ENCODE measurements at places on chromosomes 7 and 10.

GRCh38 chr7:25855854-25856782, 295.9 kb upstream of the NFE2L3 start:
- peak; percentile 67 for DNase-seq

DNA sequence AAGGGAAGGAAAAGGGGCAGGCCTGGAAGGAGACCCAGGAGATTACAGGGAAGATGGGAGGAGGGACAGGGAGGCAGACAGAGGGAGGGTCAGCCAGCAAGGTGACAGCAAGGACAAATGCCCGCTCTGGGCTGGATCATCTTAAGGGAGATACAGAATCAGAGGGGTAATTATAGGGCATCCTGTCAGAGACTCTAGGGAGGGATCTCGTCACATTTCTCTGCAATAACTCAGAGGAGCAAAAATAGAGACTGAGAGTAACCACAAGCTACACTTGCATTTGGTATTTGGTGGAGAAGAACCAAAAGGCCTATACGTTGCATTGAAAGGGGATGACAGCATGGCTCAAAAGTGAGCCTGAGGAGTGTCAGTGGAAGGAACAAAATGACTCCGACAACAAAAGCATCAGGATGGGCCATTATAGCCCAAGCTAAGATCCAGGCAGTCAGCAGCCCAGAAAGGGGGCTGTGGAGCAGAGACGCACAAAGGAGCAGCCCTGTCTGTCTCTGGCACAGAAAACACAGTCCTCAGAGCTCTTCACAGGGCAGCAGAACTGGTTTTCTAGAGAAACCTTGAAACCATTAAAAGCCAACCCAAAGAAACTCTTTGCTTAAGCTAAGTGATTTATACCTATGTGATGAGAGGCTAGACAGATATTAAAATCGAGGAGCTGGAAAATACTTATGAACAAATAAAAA, 430.2 kb upstream of the VSTM2A start:
- no peak for DNase-seq

DNA sequence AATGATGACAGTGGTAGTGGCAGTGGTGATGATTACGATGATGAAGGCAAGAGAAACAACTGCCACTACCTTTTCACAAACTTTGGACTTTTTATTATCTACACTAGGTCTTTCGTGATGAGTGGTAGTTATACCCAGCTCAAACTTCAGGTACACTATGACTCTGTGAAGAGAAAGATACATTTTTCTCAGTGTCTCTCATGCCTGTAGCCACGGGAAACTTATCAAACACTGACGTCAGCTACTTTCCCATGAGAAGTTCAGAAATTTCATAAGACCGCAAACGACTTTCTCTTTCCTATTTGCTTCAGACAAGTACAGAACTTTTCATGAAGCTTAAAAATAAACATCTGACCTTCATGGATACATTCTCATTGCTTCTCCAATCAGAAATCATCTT, 57.0 kb downstream of the CALD1 start:
- DNase-seq, result peak; percentile 81

- DNase-seq, result no peak
Observed at GRCh38 chr7:156842317-156842716, 50.7 kb downstream of the LMBR1 start.

DNA sequence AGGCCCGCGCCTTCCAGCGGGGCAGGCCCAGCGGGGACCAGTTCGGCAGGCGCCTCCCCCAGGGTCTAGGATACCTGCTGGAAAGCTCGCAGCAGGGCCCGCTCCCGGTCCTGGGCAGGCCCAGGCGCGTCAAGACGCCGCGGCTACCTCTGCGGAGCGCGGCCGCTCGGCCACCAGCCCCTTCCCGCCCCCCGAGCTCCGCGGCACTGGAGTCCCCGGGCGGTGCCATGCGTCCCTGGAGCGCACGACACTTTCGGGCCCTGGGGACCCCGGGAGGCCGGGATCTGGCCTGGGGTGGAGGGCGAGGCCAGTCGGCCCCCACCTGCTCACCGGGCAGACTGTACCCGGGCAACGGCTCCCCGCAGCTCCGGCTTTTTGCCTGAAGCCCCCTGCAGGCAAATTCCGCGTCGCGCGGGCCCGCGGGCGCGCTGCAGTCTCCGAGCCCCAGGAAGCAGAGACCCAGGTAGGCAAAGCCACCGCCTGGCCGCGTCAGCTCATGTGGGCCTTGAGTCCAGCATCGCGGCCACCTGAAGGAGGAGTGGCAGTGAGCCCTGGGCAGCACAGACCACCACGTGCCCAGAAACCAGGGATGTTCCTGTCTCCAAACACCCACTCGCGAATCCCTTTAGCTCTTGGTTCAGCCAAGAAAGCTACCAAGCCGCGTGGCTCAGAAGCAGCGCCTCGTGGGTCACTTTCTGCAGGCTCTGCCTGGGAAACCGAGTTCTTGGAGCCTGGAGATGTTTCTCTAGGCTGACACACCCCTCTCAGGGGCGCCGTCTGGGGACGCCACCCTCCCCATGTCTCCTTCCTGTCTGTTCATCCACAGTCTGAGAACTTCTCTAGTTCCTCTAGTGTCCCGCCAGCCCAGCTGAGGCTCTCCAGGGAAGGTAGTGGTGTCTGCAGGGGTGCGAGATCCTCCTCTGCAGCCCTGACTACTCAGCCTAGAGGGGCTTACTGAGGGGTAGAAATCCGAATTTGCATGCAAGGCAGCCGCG, 46.1 kb upstream of the APBB1IP start:
- peak; percentile 2 for DNase-seq

DNA sequence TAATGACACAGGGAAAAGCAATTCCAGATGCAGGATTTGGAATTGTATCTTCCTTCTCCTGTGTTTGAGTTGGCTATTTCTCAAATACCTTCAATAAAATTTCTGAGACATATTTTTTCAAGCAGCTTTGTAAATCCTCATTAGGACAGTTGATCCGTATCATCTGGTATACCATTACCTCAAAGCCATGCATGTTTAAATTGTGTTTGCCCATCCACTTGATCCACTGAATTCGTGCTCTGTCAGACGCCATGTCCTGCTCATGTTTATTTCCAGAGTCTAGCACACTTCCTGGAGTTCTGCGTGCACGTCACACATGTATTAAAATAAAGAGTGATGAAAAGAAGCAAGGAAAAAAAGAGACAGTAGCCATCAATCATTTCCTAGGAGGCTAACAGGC, 141.8 kb upstream of the CDC14C start:
- no peak for DNase-seq

DNA sequence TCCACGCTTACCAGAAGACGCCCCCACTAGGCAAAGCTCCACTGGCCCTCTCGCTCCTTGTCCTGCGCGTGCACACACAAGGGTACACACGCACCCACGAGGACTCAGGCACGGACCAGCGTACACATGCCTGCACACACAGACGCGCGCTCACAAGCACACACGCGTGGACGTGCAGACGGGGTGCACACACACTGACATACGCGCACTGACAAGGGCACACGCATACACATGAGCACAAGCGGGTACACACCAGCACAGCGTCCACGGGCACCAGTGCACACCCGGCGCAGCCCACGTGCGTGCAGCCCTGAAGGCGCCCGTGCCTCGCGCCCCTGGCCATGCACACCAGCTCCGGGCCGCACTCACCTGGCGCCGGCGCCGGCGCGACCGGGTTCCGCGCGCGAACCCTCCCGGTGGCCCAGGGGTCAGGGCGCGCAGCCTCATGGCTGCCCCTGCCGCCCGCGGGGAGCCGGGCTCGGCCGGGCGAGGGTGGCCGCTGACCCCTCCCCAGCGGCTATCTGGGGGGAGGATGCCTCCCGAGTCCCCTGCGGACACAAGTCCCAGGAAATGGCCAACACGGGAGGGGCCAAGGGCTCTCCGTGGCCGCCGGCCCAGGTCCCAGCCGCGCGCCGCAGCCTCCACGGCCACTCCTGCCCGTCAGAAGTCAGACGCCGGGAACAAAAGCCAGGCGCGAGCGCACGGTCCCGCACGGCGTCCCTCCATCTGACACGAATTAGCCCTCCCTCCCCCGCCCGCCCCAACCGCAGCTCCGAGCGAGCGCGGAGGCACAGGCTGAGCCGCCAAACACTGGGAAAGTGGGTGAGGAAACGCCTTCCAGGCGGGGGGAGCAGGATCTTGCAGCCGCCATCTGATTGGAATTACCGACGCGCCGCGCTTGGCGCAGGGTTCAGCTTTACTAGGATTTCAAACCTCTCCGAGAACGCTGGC, 45.0 kb downstream of the TNS3 start:
- peak; percentile 86 for DNase-seq

- DNase-seq, result no peak
Observed at GRCh38 chr7:148838905-148839304, 45.2 kb downstream of the EZH2 start.

DNA sequence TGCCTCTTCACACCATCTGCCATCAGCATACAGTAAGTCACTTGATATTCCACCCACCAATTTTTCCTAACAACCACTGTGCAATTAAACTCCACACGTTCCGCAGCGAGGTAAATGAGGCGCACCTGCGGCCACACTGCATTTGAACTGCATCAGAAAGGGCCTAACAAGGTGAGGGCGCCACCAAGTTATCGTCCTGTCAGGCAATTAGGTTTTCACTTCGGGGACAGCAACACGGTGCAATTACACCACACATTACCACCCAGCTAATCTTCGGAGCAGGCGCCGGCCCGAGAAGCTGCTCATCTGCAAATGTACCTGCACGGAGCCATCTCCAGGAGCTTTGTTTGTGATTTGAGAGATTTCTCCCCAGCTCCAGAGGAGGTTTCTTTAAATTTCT, 84.4 kb downstream of the EBF3 start:
- no peak for DNase-seq

DNA sequence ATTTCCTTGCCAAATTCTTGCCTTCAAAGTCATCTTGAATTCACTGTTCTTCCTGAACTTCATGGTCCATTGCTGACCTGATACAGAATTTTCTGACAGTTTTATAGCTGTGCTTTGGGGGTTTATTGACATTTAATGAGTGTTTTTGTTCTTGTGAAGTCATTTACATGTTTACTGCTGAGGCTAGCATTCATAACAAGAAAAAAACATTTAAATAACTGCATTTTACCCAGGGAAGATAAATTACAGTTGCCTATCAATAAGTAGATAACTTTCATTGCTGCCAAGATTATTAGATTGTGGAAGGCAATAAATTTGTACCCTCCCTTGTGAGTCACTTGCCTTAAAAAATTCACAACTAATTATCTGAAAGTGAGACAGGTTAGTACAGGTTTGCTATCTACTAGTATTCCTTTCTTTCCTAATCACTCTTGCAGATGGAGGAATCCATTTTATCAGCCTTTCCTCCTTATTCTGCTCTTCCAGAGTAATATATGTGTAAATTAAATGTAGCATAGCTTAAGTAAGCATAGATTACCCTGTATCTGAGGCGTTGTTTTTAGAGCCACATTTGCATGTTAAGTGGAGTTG, 178.4 kb downstream of the EXOC4 start:
- no peak for DNase-seq

DNA sequence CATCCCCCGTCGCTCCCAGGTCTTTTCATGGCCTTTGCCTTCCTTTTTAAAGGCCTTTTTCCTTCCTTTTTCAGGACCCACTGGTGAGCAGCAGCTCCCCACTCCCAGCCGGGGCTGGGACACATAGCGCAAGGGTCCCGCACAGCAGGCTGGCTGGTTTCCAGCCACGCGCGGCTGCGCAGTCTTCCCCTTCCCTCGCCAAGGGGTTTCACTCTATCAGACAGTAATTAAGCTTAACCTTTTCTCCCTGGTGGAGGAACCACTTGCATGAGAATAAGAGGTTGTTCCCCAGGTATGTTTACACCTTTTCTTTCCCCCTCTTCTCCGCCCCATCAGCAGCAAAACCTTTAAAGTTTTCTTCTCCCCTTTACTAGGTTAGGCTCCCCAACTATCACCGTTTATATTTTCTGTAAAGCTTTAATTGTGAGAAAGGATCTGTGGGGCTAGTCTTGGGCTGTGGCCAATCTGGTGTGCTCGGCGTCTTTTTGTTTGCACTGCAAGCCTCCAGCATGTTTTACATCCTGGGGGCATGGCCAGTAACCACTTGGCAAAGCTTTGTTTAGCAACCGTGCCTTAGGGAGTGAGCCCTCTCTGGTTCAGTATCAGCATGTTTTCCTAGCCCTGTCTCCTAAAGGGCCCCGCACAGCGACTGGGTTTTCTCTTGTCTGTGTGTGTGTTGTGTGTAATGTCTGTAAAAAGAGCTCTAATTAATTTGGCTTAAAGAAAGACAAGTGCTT, 219.6 kb downstream of the PHF14 start:
- DNase-seq, result peak; percentile 37

DNA sequence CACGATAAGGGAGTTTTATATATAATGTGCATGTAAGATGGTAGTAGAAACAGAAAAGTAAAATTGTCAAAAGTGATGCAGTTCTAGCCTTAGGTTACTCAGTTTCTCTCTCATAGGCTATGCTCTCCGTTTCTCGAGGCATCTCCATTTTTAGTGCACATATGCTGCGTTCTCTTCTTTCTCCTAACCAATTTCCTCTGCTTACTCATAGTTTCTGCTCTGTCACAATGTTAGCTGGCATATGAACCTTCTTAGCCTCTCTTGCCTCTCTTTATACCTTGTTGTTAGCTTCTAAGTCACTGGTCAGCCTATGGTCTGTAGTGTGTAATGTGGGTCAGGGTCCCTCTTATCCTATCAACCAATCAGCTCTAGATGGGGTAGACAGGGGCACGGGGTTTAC, 280.6 kb upstream of the ETV1 start:
- no peak for DNase-seq

GRCh38 chr10:27714349-27714748, 31.3 kb downstream of the MKX start:
- no peak for DNase-seq

- no peak for DNase-seq
Observed at GRCh38 chr10:74867351-74867750, 41.0 kb downstream of the KAT6B start.

DNA sequence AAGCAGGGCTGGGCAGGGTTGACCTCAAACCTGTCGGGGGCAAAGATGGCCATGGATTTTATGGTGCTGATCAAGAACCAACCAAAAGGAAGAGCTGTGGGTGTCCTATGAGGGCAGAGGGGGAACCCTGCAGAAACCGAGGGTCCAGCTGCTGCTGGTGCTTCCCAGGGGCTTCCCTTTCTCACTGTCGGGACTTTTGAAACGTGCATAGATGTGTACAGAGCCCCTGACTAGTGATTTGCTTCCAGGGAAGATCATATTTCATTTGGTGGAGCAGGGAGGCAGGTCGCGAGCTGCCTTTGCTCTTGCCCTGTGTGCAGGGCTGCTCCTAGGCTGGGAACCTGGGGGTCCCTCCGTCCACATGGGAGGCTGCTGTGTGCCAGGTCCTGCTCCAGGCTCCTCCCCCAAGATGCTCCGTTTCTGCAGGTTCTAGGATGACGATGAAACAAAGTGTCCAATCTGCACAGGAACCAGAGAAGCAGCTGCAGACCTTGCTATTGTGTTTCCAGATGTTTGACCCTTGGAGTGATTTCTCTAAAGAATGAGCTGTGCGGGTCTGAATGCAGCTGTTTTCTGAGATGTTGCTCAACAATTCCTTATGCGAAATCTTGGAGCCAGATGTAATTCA, 9.4 kb upstream of the INPP5A start:
- DNase-seq, result no peak

GRCh38 chr10:35640951-35641675, 983 bp downstream of the FZD8 start:
- DNase-seq, result peak; percentile 88

Measured in Daoy (cell line).